Effector memory CD8-positive, alpha-beta T cell (primary cell): ENCODE measurements at places on chromosomes 7 and 10.

GRCh38 chr10:124419635-124420034, 912 bp upstream of the OAT start:
- DNase-seq, result no peak

- no peak for DNase-seq
Measured at GRCh38 chr7:75878312-75878768, 494 bp upstream of the RHBDD2 start.

DNA sequence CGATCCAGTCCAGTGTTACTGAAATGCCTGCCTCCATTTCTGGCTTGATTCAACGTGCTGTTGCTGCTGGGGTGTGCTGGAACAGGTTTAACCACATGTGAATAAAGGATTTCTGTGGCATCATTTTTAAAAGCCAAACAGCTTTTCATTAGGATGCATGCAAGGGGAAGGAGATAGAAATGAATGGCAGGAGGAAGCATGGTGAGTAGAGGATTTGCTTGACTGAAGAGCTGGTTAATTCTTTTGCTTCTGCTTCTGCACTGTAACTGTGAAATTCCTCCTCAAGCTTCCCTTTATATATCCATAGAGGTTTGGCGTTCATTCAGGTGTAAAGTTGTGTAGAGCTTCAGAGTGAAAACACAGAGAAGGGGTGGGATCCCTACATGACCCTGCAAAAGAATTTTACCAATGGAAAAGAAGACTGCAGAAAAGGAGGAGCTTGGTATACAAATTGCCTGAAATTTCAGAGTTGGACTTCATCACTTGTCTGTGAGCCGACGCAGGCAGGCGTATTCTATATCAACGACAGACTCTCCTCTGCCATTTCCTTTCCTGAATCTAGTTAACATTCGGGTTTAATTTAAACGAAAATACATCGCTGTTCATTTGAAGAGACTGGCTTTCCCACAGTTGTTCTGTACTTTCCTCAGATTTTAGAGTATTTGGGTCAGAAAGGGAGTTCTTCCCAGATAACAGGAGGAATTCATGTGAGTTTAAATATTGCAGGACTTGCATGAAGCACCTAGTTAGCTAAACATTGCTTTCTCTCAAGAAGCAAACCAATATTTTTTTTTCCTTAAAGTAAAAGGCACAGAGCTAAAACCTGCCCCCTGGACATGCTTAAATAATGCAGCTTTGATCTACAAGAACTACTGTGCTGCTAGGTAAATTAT, at the start of gene SOSTDC1:
Gene SOSTDC1 (minus strand): TSS at position 270 of the 893 bp plus-strand sequence. CDS start 70 bp downstream, at position 200.
- DNase-seq, result no peak

DNA sequence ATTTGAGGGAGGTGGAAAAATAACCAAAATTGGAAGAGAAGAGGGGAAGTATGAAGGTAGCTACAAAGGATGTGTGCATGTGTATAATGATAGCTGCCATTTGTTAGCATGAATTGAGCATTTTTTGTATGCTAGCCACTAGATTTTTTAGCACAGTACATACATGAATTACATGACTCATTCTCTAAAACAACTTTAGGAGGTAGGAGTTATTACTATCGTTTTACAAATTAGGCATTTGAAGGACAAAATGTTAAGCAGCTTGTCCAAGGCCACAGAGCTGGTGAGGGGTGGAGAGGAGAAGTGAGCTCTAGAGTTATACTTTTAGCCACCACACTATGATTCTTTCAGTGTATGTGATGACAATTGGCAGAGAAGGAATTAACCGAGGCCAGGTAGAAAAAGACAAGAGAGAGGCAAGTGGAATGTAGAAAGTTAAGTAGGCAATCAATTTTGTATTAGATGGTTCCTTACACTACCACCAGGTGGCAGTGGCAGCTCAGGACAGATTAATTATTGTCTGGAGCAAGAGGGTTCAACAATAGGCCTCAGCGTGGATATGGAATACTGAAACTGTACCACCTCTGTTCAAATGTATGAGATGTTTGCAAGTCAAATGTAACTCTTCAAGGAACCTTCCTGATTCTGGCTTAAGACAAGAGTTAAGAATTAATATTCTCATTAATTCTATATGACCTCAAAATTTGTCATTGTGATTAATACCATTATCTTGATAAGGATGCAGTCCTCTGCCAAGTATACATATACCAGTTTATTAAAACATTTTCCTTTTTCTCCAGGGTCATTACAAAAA, 128.0 kb downstream of the MBL2 start:
- DNase-seq, result no peak

DNA sequence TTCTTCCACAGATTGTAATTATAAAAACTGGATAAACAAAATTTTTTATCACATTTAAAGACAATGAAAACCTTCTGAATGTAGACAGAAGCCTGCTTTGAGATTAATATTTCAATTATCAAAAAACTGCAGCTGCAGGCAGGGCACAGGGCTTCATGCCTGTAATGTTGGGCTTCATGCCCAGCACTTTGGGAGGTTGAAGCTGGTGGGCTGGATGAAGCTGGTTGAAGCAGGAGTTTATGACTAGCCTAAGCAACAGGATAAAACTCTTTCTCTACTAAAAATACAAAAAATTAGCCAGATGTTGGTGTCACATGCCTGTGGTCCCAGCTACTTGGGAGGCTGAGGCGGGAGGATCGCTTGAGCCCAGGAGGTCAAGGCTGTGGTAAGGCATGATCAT, 41.2 kb downstream of the PDZD8 start:
- DNase-seq, result no peak

GRCh38 chr10:116785282-116785681, 42.9 kb upstream of the HSPA12A start:
- no peak for DNase-seq

DNA sequence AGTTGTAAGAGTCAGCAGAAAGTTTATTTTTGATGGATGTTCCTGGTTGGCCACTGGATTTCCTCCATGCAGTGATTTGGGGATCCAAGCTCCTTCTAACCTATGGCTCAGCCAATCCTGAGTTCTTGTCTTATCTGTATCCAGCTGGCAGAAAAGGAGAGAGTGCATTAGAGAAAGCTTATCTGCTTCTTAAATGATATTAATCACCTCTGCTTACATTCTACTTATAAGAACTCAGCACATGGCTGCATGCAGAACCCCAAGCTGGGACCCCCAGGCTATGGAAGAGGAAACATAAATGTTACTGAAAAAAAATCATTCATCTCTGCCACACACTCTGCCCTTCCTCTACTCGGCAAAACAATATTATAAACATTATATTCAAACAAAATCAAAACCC, 739.8 kb upstream of the AUTS2 start:
- no peak for DNase-seq

DNA sequence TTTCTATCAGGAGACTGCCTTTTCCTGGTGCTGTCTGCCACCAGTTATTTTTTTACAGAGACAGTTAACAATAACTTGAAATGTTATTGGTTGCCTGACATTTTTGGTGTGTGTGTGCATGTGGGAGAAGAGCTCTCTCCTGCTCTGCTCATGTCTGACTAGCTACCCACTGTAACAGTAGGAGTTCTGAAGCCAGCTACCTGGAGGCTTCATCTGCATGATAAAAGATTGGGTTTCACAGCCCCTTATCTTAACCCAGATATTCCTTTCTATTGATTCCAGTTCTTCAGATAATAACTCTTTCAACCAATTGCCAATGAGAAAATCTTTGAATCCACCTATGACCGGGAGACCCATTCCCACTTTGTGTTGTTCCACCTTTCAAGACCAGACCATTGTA, 237.4 kb upstream of the PPP1R3A start:
- no peak for DNase-seq

- DNase-seq, result no peak
Measured at GRCh38 chr10:116891208-116891607, 41.9 kb downstream of the ENO4 start.

- DNase-seq, result no peak
Measured at GRCh38 chr10:121926157-121926556, 1.7 kb downstream of the ATE1 start.

GRCh38 chr7:84100866-84101265, 93.7 kb downstream of the SEMA3A start:
- DNase-seq, result no peak

- DNase-seq, result no peak
Measured at GRCh38 chr7:154748089-154748786, 254.7 kb downstream of the PAXIP1 start.

DNA sequence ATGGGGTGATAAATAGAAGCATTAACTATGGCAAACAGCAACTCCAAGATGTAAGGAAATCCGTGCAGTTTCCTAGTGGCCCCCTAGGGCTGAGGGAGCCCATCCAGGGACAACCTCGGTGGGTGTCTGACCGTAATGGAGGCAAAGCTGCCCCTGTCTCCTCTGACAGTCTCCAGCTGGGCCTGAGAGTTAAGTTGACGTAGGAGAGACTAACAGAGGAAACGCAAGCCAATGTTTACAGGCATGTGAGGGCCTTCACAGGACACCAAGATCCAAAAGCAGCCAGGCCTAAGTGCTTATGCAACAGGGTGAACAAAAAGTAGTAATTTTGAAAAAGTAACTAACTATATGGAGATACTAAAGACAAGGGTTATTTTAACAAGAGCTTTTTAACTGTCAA, 330.0 kb upstream of the C7orf33 start:
- DNase-seq, result no peak

DNA sequence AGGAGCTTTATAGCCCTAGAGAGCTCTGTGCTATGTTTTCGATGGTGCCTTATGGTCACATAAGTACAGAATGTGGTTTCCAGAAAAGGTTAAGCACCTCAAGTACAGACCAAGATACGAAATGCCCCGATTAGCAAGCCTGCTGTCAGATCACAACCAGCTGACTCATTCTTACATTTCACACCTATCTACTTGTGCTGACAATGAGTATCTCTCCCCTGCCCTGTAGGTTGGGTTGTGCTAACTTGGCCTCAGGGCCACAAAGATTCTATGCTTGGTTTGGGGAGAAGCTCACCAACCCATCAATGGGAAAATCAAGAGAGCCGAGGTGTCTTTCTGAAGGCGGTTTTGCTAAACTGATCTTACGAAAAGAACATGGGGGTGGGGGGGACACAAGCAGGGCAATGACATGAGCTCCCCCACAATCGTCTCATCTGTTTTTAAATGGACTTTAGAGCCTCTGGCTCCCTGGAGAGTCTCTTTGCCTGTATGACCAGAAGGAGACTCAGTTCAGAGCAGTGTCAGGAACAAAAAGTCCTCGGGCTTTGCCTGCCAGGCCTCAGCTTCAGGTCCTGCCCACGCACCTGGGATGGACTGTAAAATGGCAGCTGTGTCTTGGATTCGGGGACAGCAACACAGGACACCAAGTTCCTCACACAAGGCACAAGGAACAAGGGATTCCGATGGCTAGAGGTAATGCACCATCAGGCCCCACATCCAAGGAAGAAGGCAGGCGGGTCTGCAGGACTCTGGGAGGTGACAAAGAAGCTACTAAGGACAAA, 55.1 kb downstream of the FAM53B start:
- DNase-seq, result peak; percentile 63

- no peak for DNase-seq
Measured at GRCh38 chr10:85916286-85916685, 450.3 kb downstream of the GRID1 start.

- no peak for DNase-seq
Measured at GRCh38 chr7:155789001-155789725, 23.1 kb downstream of the SHH start.

DNA sequence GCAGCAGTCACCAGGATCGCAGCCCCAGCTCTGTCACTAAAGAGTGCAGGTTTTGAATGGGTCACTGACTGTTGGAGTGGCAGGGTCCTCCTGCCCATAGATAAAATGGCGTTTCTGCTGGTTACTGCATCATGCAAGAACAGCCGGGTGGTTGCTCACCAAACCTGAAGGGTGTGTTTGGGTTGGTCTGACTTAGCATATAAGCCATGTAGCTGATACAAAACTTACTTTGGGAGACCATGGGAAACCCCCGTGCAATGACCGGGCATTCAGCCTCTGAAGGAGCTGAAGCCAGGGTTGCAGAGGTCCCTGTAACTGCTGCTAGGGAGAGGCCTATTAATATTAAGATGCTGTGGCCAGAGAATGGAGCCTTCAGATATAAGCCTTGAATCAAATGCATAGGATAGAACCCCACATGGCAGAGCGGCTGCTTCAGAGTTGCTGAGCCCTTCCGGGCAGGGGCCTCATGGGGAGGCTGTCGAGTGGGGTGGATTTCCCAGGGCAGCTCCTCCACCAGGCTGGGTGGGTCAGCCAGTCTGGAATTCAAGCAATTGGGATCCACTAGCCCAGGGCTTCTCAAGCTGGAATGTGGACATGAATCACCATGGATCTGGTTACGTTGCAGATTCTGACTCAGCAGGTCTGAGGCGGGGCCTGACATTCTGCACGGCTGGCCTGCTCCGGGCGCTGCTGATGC, 70.9 kb upstream of the CTBP2 start:
- DNase-seq, result no peak

GRCh38 chr10:133015321-133015720, 72.4 kb upstream of the ADGRA1 start:
- DNase-seq, result no peak

DNA sequence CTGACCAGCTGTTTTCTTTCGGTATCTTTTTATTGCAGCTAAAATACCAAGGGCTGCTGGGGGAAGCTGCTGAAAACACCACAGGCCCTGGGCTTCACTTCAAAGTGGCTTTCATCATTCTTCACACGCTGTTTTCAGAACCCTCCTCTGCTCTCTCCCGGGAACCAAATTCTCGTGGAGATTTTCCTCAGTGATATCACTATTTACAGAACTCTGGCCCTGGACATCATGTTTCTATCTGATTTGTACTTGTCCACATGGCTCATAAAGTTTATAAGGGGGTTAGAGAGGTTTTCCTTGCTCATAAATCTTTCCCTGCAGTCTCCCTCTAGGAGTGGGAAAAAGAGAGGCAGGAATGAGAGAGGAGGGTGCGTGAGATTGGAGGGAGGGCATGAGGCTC, 177.4 kb upstream of the NPVF start:
- DNase-seq, result no peak

DNA sequence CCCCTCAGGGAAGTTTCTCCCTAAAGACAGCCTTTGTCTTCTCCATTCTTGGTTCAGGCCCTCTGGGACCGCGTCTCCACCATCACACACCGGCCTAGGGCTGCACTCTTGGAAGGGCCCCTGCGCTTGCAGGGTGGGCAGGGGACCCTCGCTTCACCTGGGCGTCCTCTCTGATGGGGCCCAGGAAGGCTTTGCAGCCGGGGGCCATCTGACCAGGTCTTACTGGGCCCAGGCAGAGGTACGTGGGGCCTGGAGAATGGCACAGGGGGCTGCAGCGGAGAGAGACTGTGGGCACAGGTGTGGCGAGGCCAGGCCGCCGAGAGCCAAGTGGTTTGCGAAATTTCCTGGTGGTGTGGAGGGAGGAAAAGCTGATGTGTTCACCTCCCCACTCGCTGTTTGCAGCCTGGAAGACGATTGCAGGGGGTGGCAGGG, 44.4 kb downstream of the ALOX5 start:
- DNase-seq, result no peak

- DNase-seq, result peak; percentile 50
Measured at GRCh38 chr10:22606164-22606614, 108.2 kb downstream of the PIP4K2A start.

DNA sequence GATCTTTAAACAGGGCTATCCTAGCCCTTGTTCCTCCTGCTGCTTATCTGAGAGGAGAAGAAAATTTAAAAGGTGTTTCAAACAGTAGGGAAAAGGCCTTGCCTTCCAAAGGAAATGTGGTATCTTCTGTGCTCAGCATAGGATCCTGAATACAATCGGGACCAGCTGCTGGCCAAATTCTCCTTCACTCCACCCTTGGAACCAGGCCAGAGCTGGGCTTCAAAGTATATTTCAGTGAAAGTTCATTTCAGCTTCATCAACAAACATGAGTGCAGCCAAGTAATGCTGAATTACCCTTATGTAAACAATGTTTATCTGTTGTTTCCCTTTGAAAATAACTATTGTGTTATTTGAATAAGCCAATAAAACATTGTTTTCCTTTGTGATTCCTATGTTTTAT, 146.5 kb upstream of the MEOX2 start:
- DNase-seq, result no peak
